ENCODE measurements at places on chromosomes 16 and 17.

GRCh38 chr17:45869676-45870341, 24.5 kb upstream of the MAPT start:
- no peak for DNase-seq

GRCh38 chr17:7001318-7001961, 5.6 kb downstream of the ALOX12 start:
- DNase-seq: no peak

GRCh38 chr17:29682987-29683386, 60.3 kb upstream of the CORO6 start:
- no peak for DNase-seq

DNA sequence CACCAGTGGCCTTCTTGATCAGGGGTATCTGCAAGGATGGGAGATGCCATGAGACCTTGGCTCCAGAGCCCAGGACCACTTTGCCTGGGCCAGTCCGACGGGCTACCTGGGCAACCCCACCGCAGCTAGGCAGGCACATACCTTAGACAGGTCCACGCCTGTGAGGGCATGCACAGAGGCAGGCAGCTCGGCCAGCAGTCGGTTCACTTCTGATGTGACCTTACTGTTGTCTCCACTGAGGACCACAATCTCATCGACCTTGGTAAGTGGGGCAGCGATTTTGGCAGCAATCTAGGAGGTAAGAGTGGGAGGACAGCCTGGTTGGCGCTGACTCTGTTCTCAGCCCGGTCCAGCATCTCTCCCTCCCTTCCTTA, 17.0 kb downstream of the FLOT2 start:
- DNase-seq: no peak

- no peak for DNase-seq
Measured at GRCh38 chr17:5762191-5762590, 177.9 kb upstream of the NLRP1 start.

- DNase-seq: no peak
Measured at GRCh38 chr16:74264811-74265210, 31.8 kb upstream of the PSMD7 start.

GRCh38 chr17:67633751-67634211, 84.0 kb upstream of the NOL11 start:
- DNase-seq: no peak

GRCh38 chr17:63675607-63676546, 24.0 kb downstream of the LIMD2 start:
- DNase-seq: no peak

DNA sequence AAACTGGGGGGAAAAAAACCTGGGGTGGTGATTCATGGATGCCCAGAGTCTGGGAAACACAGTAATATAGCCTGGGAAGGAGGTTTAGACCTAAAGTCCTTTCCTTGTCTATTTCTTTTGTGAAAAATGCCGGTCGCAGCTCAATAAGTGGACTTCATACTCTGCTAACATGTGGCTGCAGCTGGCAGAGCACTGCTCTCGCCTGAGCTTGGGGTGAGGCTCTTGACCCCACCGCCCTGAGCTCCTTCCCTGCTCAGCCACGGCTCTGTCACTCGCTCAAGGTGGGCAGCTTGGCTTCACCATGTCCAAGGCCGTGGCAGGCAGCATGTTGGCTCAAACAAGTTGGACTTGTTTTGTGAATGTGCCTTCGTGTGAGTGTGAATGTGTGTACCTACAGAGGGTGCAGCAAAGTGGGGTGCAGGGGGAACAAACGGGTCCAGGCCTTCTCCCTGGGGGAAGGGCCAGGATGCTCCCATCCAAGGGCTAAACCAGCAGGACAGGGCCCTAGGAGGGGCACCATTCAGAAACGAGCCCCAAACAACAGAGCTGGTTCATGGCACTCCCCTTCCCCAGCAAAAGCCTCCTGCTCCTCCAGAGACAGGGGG, 4.9 kb downstream of the FA2H start:
- DNase-seq: no peak

DNA sequence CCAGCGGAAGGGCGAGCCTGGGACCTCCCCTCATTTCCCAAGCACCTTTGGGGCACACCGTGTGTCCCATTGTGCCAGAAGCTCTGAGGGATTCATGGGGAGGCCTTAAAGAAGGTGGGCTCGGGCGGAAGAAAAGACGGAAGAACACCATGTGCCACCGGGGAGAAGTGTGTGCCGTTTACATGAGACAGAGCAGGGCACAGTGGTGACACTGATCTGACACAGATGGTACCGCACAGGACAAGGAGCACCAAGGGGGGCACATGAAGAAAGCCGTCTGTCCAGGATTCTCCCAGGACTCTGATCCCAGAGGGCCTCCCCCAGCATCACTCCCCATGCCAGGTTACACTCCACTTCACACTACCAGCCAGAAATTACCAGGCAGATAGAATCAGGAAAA, 128.7 kb upstream of the CHMP6 start:
- DNase-seq: no peak

DNA sequence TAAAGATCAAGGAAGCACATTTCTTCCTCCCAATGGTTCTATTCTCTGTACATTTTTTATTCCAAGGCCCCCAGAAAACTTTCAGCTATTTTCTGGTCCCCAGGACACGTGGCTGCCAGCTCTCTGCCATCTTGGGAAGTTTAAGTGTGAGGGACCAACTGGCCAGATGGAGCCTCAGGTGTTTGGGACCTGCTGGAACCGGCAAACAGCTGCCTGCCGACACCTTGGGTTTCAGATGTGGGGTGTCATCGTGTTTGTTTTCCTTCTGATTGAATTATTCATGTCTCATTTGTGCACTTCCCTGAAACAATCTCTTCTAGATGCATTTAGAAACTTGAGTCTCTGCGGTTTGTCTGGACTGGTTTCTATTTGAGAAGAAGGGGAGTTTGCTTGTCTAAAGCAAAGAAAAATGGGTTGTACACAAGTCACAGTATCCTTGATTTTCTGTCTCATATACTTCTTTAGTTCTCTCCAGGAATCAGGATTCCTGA, 386.5 kb downstream of the SLC39A11 start:
- no peak for DNase-seq

GRCh38 chr16:85557971-85558657, 55.0 kb upstream of the GSE1 start:
- no peak for DNase-seq

DNA sequence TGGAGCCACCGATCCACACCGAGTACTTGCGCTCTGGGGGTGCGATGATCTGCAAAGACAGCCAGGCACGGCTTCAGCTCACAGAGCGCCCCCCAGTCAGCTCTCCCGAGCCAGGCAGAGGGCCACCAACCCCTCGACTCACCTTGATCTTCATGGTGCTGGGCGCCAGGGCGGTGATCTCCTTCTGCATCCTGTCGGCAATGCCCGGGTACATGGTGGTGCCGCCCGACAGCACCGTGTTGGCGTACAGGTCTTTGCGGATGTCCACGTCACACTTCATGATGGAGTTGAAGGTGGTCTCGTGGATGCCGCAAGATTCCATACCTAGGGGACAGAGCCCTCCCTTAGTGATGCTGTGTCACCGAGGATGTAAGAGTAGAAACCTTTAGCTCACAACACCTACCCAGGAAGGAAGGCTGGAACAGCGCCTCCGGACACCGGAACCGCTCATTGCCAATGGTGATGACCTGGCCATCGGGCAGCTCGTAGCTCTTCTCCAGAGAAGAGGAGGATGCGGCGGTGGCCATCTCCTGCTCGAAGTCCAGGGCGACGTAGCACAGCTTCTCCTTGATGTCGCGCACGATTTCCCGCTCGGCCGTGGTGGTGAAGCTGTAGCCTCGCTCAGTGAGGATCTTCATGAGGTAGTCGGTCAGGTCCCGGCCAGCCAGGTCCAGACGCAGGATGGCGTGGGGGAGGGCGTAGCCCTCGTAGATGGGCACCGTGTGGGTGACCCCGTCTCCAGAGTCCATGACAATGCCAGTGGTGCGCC, 1.6 kb downstream of the ACTG1 start:
- DNase-seq: no peak

DNA sequence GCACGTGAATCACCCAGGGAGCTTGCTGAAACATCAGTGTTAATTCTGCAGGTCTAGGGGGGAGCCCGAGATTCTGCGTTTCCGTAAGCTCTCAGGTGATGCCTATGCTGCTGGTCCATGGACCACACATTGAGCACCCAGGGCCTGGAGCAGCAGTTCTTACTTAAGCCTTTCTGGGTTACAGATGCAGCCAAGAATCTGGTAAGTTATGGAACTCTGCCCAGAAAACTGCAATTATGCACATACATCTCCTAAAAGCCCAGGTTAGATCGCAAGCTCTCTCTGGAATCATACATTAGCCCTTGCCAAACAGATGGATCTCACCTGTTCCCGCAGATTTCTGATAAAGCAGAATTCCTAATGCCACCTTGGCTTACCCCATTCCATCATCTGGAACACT, 265.9 kb upstream of the SALL1 start:
- DNase-seq: no peak

GRCh38 chr16:554640-555365, 5.4 kb upstream of the PRR35 start:
- no peak for DNase-seq

- DNase-seq: no peak
Measured at GRCh38 chr17:46128453-46128852, 64.8 kb downstream of the KANSL1 start.

DNA sequence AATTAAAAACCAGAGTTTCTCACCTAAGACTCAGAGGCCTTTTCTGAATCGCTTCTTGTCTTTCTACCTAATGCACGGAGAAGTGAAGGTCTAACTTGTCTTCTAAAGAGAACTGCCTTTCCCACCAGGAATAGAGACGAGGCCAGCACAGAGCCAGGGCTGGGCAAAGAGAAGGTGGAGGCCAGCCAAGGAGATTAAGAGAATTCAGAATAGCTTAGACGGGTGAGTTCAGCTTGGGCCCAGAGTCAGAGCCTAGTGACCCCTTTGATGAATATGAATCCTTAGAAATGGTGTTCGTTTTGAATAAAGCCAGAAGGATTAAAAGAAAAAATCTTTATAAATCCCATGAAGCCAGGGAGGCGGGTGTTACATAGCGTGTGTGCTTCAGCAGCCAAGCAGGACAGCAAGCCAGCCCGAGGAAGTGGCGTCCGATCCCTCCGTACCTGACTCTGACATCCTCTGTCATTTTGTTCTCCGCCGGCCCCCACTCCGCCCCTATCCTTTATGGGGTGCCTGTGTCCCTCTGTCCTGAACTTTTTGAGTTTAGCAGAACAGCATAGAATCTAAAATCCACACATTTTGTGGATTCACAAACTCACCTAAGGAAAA, 7.4 kb downstream of the GSG1L2 start:
- no peak for DNase-seq

DNA sequence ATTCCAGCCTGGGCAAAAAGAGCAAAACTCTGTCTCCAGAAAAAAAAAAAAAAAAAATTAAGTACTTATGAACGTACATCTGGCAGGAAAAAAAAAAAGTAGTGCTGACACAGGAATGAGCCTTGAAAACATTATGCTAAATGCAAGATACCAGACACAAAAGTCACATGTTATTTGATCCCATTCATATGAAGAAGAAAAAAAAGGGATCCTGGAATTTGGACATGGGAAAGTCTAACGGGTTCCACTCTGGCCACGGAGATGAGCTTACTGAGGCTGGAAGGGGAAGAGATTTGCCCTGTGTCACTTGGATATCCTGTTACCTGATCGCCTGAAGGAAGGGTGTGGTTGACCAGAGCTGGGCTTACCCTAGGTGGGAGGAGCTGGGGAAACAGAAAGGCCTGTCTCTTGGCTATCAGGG, 251.9 kb downstream of the PARN start:
- DNase-seq: no peak

- DNase-seq: no peak
Measured at GRCh38 chr17:79473111-79473875, 137.6 kb downstream of the RBFOX3 start.

DNA sequence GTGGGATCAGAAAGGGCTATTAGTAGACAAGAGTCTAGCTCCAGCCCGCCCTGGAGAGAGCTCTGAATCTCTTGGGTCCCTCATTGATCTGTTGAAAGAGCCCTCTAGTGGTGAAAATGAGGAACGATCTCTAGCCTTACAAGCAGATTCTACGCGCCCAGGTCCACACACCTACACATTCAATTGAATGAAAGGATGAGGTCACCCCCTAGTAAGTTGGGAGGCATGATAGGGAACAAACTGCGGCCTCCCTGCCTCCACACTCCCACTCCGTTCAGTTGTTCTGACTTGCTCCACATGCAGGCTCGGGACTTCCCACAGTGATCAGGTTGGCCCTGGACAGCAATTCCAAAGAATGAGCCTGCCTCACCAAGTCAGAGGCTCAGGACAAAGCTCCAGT, 2.9 kb upstream of the CACNG3 start:
- peak; percentile 13 for DNase-seq

GRCh38 chr16:25855063-25855462, 163.3 kb downstream of the HS3ST4 start:
- no peak for DNase-seq

GRCh38 chr16:24645739-24646645, 83.5 kb upstream of the TNRC6A start:
- no peak for DNase-seq

DNA sequence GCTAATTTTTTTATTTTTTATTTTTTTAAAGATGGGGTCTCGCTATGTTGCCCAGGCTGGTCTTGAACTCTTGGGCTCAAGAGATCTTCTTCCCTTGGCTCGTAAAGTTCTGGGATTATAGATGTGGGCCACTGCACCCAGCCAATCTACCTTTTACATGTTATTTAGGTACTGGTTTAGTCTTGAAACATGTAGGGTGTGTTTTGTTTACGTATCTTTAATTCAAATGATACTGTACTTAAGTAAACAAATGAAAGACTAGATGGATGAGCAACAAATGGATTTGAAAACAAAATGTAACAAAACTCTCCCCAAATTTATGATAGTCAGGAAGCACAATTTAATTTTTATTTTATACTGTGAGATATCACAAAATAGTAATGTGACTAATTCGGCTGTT, 207.7 kb downstream of the LGALS9B start:
- no peak for DNase-seq

- no peak for DNase-seq
Measured at GRCh38 chr17:45171338-45172231, 9.9 kb downstream of the HEXIM2 start.

DNA sequence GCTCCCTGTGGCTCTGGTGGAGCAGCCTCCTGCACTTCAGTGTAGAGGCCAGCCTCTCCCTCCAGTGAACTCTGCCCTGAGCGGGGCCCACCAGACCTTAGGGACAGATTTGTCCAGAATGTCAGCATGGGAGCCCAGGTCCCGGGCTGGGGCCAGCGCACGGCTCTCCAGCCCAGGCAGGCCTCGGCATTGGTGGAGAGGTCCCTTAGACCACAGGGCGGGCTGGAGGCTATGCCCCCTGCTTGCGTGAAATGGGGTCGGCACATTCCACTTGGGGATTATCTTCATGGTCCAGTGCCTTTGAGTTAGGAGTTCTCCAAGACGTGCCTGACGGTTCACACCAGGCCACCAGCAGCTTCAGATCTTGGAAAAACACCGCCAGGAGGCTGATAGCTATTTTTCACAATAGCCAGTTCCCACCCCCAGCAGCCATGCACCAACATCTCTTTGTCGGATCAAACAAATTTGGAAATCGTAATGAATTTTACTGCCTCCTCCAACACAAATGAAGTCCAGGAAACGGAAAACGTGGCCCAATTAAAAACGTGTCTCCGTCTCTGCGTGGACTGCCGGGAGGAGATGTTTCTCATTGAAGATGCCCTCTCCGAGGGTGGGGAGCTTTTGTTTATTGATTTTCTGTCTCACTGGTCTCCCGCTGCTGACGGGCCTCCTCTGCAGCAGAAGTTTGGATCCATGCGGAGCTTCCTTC, 110.0 kb upstream of the CIBAR2 start:
- no peak for DNase-seq
